NCI-H1417 treated with DMSO at 0.1 percent for 48 hours (cell line): ENCODE measurements at places on chromosomes 5 and 9.

- no peak for DNase-seq
These were observed 229.9 kb downstream of the DOCK8 start for GRCh38 chr9:444528-444927.

DNA sequence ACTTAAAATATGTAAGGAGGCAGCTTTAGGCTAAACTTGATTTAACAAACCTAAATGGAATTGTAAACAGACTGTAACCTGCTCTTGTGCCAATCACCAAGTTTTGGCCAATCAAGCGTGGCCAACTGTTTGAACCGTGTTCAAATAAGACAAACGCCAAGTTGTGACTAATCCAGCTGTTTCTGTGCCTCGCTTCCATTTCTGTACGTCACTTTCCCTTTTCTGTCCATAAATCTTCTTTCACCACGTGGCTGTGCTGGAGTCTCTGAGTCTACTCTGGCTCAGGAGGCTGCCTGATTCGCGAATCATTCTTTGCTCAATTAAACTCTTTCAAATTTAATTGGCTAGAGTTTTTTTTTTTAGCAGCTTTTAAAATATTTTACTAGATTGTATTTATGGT, 71.3 kb downstream of the LIX1 start:
- no peak for DNase-seq

DNA sequence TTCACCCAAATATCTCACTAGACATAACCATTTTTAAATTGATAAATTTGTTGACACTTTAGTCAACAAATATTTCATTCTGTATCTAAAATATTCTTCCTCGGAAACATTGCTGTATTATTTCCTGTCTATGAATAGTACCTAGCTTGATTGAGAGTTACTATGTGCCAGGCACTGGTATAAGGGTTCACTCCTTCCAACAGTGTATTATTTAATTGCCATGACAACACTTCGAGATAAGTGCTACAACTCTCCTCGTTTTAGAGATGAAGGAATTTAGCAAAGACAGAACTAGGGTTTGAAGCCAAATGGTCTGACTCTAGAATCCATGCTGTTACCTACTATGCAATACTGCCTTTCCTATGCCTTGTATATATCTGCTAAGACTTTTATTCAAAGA, 287.2 kb downstream of the YTHDC2 start:
- DNase-seq = no peak

DNA sequence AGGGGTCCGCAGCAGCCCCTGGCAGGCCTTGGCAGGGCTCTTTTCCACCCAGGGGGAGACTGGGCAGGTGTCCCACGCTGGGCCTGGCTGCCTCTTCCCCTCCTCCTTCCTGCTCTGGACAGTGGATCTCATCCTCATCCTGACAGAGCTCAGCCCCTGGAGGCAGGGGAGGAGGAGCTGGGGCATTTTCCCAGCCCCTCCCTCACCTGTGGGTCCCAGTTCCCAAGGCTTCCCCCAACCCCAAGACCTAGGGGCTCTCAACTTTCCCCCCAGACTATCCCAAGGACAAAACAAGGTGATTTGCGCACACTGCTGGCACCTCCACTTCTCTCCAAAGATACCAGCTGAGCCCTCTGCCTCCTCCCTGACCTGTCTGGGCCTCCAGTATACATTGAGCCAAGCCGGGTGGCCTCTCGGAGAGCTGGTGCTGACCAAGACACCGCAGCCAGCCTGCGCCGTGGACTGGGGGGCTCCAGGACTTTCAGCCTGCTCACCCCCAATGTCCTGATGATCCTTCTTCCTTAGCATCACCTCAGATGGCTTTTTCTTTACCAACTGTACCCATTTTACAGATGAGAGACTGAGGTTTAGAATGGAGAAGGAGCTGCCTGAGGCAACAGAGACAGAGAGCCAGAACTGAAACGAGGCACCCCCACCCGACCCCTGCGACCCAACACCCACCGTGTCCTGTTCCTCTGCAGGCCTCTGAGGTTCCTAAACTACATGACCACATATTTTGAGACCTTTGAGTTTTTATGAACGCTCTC, 126.6 kb downstream of the BARX1 start:
- DNase-seq = no peak

DNA sequence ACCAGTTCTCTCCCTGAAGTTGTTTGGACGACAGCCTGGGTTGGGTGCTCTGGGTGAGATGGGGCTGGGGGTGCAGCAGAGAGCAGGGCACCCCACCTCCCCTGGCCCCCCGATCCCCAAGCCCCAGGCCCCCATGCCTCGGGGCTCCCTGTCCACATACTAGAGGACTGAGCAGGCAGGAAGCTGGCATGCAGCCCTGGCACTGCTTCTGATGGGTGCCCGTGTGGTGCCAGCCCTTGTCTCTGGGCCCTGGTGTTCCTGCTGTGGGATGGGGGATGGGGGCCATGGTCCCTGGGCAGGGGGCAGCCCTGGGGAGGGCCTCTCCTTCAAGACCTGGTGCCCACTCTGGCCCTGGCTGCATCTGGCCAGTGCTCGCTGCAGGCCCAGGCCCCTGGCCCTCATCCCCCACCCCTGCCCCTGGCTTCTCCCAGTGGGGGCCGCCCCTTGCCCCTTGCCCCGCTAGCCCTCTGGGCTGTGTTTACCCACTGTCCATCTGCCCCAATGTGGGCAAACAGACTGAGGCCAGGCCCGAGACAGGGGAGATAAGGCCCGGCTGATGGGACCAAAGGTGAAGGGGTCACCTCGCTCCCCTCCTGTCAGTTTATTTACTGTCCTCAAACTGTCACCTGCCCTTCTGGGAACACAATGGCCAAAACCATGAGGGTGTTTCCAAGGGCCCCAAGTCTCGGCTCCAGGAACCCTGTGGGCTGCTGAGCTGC, 67.3 kb upstream of the RXRA start:
- DNase-seq = no peak

- DNase-seq = no peak
These were observed 21.1 kb upstream of the GAS1 start for GRCh38 chr9:86968258-86968920.

GRCh38 chr5:169809281-169809680, 171.0 kb downstream of the INSYN2B start:
- no peak for DNase-seq

DNA sequence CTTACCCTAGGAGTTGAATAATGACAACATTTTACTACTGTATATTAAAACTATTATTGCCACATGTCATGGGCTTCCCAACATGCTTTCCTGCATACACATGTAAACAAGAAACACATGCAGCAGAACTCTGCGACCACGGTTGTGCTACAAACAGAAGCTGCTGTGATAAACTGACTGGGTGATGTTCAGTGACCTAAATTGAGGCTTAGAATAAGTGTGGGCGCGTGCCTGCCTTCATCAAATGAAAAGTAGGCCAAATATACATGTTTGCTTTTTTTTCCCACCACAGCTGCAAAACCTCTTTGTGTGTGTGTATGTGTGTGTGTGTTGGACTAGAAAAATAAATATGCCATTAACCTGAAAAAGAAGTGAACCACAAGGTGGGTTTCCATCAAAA, 1202.1 kb downstream of the PTPRD start:
- DNase-seq = no peak

DNA sequence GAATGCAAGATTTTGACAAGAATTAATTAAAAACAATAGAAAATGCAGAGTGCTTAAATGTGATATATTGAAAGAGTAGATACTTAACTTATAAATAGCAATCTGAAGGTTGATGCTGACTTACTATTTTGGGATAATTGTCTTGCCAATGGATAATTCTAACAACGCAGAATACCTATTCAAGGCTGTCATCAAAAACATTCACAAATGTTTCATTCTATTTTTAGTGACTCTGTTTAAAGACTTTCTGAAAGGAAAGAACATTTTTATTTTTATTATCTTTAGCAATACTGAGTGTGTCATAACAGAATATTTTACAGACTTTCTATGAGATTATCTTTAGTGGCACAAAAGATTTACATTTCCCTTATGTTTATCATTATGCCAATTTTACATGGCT, 38.1 kb downstream of the ANKRD55 start:
- no peak for DNase-seq

DNA sequence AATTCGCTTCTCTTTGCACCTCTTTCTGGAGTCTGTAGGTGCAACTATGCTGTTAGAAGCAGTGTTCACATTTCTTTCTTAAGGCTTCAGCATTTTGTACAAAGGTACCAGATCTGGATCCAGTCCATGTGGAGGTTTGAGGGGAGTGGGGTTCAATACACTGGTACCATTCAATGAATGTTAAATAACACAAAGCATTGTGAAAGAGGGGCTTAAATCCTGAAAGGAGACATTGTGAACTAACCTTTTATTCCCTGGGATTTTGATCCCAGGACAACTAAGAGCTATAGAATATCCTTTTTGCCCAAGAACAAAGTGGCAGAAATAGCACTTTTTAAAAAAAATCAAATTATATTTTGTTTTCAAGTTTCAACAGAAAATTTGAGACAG, 107.7 kb upstream of the VCAN start:
- no peak for DNase-seq

- no peak for DNase-seq
These were observed 705.1 kb downstream of the MAT2B start for GRCh38 chr5:164210491-164210890.

- no peak for DNase-seq
These were observed 126.1 kb upstream of the RETREG1 start for GRCh38 chr5:16742938-16743337.

DNA sequence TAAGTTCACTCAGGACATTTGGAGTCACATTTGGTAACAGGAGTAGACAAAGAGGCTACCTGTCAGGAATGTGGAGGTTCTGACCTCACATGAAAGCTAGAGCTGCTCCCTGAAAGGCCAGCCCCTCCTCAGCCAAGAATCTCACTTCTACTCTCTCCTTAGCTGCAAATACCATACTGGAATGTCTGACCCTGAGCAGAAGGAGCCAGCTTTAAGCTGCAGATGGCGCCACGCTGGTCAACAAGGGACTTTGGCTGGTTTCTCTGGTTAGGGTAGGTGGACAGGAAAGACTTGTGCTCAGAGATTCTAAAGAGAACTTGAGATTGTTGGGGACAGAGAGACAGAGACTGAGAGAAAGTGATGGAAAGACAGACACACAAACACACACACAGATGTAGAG, 21.9 kb downstream of the ASTN2 start:
- DNase-seq = no peak

DNA sequence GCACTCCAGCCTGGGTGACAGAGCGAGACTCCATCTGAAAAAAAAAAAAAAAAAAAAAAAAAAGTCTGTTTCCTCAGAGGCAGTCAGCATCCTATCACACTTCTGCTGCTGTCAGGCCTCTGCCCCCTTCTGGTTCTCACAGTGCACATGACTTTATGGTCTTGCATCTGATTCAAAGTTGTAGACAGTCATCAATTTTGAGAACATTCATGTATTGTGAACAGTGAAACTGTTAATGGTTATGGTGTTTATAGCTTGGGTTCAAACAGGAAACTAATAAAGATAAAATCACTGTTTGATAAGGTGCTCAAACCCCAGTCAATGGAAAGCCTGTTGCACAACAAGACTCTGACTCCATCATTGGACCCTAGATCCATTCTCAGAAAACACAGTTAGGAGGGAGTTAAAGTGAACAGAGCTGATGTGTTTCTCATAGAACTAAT, 61.4 kb downstream of the FOXD1 start:
- no peak for DNase-seq

DNA sequence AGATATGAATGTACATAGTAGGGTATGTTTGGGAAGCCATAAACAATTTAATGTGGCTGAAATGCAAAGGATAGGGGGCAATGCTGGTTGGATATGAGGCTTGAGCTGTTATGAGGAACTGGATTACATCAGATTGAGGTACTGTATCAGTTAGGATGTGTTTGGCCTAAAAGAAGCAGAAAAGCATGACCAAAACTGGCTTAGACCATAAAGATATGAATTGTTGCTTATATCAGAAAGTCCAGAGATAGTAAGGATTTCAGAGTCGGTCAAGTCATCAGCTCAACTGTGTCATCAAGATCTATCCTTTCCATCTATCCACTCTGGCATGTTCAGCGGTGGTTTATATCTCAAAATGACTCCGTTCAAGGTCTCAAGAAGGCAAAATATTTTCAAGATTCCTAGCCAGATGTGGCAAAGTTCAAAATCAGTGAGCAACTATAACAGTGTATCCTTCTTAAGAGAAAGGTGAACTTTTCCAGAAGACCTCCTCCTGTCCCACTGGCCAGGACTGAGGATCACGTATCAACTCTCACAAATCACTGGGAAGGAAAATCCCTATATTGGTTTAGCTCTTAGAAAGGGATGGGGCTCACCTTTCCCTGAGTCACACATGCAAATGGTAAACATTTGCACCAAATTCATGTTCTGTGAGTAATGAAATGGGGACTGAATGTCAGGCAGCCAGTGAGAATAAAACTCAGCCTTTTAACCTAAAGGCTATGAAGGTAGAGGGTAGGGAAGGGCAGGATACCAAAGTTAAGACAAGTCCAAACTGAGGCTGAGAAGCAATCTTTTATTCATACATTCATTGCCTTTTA, 257.8 kb downstream of the TRIM32 start:
- no peak for DNase-seq

GRCh38 chr5:80076131-80077050, 41.2 kb downstream of the THBS4 start:
- no peak for DNase-seq

- DNase-seq = peak; percentile 90
These were observed 157.1 kb downstream of the PBX3 start for GRCh38 chr9:125904155-125904851.

- no peak for DNase-seq
These were observed 196.2 kb upstream of the ELL2 start for GRCh38 chr5:96157841-96158291.

DNA sequence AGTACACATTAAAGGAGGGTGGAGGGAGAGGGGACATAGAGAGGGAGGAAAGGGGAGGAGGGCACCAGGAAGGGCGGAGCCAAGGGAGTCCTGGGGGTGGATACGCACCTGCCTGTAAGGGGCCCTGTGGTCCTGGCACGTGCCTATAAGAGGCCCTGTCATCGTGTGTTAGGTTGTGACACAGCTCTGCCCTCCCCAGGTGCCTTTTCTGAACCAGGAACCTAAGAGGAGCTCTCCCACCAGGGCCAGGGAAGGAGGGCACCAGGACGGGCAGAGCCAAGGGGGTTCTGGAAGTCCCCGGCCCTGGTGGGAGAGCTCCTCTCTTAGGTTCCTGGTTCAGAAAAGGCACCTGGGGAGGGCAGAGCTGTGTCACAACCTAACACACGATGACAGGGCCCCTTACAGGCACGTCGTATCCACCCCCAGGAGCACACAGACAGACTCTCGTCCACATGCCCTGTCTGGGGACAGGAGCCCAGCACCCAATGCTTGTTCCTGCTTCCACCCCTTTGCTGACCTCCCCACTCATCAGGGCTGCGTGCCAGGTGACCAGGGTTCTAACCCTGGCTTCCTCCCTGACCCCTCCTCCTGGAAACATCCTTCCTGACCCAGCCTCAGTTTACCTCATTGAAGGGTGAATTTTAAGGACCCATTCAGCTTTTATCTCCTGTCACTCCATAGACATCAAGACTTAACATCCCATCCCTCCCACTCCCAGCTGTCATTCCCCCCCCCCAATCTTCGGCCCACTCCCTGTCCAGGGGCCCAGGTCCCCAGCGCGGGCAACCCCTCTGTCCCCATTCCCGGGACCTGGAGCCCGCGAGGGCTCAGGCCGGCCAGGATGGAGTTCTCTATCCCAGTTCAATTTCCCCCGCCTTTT, 12.9 kb upstream of the OLFM1 start:
- no peak for DNase-seq

GRCh38 chr9:130387905-130388304, 56.9 kb upstream of the ASS1 start:
- no peak for DNase-seq
